ENCODE measurements at places on chromosomes 3 and 15.

- DNase-seq = no peak
Observed at GRCh38 chr3:99681512-99681911, 43.1 kb downstream of the COL8A1 start.

DNA sequence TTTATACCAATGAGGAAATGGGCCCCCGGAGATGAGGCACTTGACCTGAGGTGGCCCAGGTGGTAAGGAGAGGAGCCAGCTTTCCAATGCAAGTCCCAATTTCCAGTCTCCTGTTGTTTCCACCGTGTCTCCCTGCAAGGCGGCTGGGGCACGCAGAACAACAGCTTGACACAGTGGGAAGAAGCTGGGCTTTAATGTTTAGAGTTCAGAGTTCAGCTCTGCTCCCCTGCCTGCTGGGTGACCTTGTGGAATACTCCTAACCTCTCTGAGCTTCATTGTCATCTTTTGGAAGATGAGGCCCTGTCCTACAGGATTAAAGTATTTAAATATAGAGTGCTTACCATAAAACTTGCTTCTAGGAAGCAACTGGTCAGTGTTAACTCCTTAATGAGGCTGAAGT lies 80.3 kb downstream of the SMAD3 start:
- no peak for DNase-seq

DNA sequence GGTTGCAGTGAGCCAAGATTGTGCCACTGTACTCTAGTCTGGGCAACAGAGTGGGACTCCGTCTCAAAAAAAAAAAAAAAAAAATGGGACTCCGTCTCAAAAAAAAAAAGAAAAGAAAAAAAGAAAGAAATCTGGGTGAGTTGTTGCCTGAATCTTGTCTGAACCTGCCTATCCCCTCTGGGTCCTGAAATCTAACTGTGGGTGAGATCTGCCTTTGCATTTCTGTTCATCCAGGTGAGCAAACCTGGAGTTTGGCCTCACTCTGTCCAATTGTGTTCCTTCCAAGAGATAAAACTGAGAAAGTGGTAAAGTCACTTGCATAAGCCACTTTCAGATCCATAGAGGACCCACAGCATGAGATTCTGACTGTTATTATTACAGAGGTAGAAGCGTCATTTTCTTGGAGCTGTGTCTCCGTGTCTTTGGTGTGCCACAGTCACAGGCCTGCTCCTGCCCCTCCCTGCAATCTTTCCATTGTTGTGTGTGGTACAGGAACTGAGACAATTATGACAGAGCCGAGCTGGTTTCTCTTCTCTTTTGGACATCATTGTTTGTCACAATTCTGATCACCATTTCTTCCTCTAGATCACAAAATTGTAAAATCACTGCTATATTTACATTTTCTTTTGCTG lies 235.9 kb downstream of the LPP start:
- no peak for DNase-seq

- no peak for DNase-seq
Observed at GRCh38 chr3:197132916-197133530, 103.4 kb upstream of the MELTF start.

DNA sequence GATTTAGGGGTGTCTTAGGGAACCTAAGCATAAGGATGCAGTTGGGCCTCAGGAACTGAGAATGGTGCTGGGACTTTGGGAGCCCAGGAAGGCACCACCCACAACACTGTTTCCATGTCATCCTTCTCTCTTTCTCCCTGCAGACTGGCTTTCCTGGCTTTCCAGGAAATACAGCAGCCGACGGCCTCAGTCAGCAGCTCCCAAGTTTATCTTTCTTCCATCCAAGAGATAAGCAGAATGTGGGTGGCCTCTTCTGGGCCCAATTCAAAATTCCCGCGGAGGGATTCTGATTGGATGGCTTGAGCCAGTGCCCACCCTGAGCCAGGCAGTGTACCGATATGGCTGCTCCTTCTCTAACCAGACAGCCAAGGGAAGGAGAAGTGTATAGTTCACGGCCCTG lies 4.5 kb upstream of the CLN6 start:
- no peak for DNase-seq

DNA sequence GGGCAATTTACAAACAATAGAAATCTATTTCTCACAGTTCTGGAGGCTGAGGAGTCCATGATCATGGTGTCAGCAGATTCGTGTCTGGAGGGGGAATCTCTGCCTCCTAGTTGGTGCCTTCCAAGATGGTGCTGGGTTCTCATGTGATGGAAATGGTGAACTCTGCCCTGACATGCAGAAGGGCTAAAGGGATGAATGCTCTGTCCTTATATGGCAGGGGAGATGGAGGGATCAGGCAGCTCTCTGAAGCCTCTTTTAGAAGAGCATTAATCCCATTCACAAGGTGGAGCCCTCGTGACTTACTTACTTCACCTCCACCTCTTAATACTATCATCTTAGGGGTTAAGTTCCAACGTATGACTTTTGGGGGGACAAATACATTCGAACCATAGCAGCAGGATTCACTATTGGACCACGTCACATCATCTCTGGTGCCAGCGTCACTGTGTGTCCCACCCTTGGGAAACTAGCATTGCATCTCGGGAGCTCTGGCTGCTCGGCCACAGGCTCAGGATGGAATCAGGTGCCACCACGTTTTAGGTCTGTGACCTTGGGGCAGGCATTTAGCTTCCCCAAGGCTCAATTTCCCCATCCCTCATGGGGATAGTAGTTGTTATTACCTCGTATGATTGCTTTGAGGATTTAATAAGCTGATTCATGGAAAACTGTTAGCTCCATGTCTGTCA lies 53.0 kb downstream of the SV2B start:
- no peak for DNase-seq

GRCh38 chr15:40252438-40253166 lies 13.7 kb downstream of the PAK6 start:
- no peak for DNase-seq

DNA sequence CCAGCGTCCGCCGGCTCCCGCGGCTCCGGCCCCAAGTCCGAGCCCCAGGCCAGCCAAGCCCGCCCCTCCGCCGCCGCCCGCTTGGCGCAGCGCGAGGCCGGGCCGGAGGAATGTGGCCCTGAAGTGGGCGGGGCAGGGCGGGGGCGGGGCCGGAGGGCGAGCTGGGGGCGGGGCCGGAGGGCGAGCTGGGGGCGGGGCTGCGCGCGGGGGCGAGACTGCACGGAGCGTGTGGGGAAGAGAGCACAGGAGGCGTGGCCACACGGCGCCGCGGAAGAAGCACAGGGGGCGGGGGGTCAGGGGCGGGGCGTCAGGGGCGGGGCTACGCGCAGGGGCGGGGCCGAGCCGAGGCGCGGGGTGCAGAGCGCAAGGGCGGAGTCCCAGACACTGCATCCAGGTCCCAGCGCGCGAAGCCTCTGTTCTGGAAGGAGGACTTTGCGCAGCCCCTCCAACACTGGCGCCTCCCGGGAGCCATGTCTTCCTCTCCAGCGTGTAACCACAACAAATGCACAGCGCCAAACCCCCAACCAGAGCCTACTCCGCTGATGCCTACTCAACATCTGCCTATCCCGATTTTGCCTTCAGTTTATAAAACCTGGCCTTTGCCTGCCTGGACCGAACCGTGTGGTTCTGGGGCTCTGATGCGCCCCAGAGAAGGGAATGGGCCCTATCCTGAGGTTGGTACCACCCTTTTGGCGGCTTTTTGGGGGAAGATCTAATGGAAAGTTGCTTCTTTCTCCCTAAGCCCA lies 105.5 kb downstream of the IQSEC1 start:
- no peak for DNase-seq

- DNase-seq = no peak
Observed at GRCh38 chr15:90262426-90262825, 3.0 kb upstream of the NGRN start.

- DNase-seq = no peak
Observed at GRCh38 chr3:156409694-156410093, 145.2 kb downstream of the SSR3 start.

GRCh38 chr3:11089931-11090330 lies 64.4 kb upstream of the HRH1 start:
- DNase-seq = no peak

DNA sequence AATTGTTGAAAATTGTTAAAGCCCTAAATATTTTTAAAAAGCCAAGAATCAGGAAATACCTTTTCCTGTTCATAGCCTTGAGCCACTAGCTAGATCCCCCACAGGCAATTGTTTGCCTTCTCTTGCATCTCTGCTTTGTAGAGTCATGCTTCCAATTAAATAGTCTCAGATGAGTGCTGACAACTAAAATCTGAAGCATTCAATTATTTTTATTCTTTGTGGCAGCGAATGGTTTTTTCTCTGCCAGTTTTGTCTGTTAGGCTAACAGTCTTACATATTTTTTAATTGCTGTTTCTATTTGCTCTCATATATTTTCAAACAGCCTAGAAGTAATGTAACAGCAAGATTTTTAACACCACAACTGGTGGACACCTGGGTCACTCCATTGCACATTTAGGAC lies 277.1 kb upstream of the GBE1 start:
- no peak for DNase-seq

DNA sequence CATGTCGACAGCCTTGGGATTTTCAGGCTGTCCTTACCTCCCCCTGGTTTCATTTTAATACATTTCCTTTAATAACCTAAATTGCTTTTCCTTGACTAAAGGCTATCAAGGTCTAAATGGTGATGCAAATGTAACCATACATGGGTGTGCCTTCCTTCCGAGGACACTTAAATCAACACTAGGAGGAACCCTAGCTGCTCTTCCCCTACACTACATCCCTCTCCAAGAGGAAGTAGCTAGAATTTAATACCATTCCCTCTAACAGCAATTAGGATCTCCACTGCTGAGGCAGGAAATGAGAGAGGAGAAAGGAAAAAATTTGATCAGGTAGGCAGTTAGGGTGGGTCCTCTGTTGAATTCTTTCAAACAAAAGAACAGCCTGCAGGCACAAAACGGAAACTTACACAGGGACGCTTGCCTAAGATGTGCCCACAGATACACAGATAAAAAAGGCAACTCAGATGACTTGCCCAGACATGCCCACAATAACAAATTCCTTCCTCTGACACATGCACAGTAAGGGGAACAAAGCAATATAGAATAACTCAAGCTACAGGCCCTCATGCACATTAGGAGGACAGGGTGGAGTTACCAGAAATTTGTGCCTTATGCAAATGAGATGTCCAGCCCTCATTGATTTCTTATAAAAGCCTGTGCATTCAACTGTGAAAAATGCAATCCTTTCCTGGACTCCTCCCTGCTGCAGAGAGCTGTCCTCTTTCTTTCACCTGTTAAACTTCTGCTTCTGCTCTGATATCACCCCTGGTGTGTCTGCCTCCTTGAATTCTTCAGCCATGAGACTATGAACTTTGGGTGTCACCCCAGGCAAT lies 1024.4 kb upstream of the CADM2 start:
- DNase-seq = peak; percentile 39

- DNase-seq = no peak
Observed at GRCh38 chr15:70802629-70803028, 39.3 kb upstream of the UACA start.

DNA sequence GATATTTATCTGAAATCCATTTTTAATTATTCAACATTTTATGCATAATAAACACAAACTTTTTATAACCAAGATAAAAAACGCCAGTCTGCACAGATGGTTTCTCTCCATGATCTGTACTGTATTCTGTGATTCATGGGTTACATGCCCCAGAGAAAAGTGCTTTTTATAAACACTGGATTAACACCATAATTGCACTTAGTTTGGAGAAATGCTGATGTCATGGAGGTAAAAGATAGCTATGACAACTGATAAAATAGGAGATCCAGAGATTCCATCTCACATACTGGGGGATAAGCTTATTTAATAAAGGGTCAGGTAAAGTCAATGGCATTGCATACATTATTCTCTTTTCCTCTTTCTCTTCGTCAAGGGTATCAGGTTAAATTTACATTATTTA lies 1460.4 kb upstream of the ALCAM start:
- no peak for DNase-seq

- DNase-seq = no peak
Observed at GRCh38 chr3:179233043-179233442, 17.9 kb downstream of the KCNMB3 start.

- DNase-seq = no peak
Observed at GRCh38 chr15:85804481-85805170, 9.9 kb upstream of the KLHL25 start.

- DNase-seq = no peak
Observed at GRCh38 chr15:24858737-24859601, 95.8 kb upstream of the SNRPN start.

GRCh38 chr3:5298453-5298852 lies 110.9 kb downstream of the EDEM1 start:
- DNase-seq = no peak

DNA sequence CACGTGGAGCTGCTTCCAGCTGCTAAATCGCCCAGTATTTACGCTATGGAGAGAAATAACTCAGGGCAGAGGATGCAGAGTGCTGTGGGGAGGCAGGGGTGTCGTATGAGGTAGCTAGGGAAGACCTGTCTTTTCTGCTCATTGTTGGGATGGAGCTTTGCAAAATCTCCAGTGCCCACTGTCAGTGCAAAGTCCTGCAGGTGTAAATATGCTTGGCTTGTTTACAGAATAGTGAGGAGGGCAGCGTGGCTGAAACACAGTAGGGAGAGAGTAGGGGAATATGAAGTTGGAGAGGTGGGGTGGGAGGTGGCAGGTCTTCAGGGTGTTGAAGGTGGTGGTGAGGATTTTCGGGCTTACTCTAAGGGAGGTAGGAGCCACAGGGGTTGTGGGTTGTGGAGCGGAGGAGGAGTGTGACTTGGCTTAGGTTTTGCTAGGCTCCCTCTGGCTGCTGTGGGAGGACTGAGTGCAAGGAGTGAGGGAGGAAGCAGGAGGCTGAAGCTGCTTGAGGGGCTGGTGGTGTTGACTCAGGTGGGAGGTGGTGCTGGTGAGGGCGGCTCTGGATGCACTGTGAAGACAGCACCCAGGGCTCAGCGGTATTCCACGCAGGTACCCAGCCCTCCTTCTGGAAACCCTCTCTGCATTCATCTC lies 125.7 kb downstream of the FBLN2 start:
- no peak for DNase-seq

GRCh38 chr3:126081618-126082361 lies 2.1 kb downstream of the SLC41A3 start:
- DNase-seq = peak; percentile 49

- no peak for DNase-seq
Observed at GRCh38 chr15:55673287-55673686, 69.7 kb downstream of the PRTG start.

DNA sequence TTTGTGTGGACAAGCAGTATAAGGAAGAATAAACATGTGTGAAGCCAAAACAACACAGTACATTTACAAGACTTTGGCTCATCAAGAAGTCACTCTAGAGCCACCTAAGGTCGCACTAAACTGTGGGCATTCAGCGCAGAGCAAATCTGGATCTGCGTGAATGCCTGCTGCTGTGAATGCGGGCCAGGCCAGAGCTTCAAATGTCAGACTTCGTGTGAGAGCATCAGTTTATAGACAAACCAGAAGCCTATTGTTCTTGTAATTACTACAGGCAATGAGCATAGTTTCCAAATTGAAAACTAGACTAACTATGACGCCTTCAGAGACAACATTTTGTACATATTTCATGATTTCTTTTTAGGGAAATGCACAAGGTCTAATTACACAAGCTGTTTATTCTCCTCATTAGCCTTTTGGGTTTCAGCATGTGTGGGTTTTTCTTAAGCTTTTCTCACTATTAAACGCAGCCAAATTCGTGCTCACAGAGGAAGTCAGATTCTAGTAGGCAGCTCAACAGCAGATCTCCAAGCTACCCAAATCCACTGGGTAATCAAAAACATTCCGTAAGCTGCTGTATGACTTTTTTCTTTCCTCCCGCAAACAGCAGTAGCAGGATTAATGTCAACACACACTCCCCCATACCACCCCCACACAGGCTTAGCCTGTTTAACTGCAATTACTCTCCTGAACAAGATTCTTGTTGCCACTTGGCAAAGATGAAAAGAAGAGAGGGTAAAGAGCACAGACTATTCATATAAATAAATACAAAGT lies 84.5 kb upstream of the SETMAR start:
- no peak for DNase-seq

All from NCI-H345 (cell line).